ENCODE measurements at places on chromosomes 7 and 10. TPM values are rescaled to one million over a fixed set of nuclear protein-coding genes. Genes with fewer than 3 reads are reported as not detected.

GRCh38 chr7:78873117-78873516 is 580.4 kb downstream of the MAGI2 start:
- H3K27ac ChIP-seq: no peak overlapping the region
- no peaks in the 10 kb centered on the region for H3K27me3 ChIP-seq
- H3K4me3 ChIP-seq: no peak overlapping the region

GRCh38 chr7:32559480-32559879 is 64.2 kb downstream of the AVL9 start:
- H3K4me3 ChIP-seq: no peak overlapping the region
- no peaks in the 10 kb centered on the region for H3K27me3 ChIP-seq
- peaks cover 69% of the 10 kb centered on the region for H3K36me3 ChIP-seq
- H3K4me1 ChIP-seq: peaks cover 9% of the 10 kb centered on the region
- no peak overlapping the region for H3K27ac ChIP-seq
- no peak for DNase-seq

DNA sequence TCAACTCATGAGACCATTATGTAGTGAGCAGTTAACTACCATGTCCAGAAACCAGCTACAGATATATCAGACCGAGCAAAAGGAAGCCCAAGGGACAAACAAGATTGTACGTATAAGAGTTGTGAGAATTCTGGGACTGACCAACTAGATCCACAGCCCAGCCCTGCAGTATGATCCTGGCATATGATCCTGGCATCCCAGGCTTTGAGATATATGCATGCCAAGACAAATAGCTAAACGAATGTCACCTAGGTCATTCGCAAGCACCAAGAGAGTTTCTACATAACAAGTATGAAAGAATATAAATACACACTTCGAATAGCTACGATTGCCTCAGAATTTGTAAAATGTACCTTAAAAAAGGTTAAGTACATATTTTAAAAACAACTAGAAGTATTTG is 56.4 kb upstream of the PMPCB start:
- H3K36me3 ChIP-seq: no peaks in the 10 kb centered on the region
- no peak for DNase-seq
- H3K4me1 ChIP-seq: no peaks in the 10 kb centered on the region

TRIM4 gene
- total RNA-seq: 7.1 TPM

TRPV5 gene
- total RNA-seq: not detected

SLC16A12 gene
- total RNA-seq: 2.0 TPM

DNA sequence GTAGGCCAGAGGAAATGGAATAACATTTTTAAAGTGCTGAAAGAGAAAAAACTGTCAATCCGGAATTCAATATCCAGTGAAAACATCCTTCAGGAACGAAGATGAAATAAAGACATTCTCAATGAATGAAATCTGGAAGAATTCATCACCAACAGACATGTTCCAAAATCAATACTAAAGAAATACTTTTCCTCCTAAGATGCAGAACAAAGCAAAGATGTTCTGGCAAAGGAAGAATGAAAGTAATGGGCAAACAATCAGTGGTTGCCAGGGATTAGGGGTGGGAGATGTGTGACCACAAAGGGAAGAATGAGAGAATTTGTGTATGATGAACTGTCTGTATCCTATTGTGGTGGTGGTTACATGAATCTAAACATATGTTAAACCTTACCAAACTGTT is 52.8 kb upstream of the EEPD1 start:
- H3K4me3 ChIP-seq: no peak overlapping the region
- H3K4me1 ChIP-seq: peaks cover 9% of the 10 kb centered on the region
- H3K27ac ChIP-seq: no peak overlapping the region
- no peak for DNase-seq
- H3K27me3 ChIP-seq: no peaks in the 10 kb centered on the region
- no peaks in the 10 kb centered on the region for H3K36me3 ChIP-seq

DNA sequence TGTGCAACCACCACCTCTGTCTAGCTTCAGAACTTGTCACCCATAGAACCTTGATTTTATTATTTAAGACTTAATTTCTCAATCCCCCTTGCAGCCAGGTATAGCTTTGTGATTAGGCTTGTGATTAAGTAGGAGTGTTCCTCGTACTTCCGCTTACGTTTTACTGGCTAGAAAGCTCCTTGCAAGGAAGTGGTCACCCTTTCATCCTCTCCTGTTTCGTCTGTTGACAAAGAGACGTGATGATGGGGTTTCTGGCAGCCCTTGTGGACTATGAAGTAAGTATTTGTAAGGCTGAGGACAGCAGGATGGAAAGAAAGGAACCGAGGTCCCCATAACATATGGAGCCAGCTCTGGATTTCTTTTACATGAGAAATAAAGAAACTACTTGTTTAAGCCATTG is 86.5 kb upstream of the KDM7A start:
- H3K4me1 ChIP-seq: peaks cover 8% of the 10 kb centered on the region
- DNase-seq: no peak
- no peaks in the 10 kb centered on the region for H3K27me3 ChIP-seq
- no peak overlapping the region for H3K27ac ChIP-seq

DNA sequence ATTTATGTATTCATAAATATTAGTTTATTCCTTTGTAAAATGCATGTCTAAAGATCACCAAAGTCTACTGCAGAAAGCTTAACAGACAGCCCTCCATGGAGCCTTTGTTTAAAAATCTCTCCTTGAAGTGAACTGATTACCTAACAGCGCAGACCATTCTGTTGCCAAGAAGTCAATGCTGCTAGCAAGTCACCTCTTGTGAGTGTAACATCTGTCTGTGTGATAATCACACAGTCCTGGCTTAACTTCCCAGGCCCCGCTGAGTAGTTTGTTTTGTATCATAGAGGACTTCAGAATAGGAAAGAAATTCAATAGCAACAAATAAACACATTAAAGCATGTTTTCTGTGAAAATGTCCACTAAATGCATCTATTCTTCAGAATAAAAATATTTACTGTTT is 435.3 kb upstream of the IGFBP3 start:
- no peaks in the 10 kb centered on the region for H3K27me3 ChIP-seq
- no peak for DNase-seq
- no peaks in the 10 kb centered on the region for H3K4me1 ChIP-seq
- no peak overlapping the region for H3K27ac ChIP-seq

GRCh38 chr7:134636008-134636449 is 10.6 kb upstream of the BPGM start:
- no peak for DNase-seq
- no peaks in the 10 kb centered on the region for H3K27me3 ChIP-seq
- no peak overlapping the region for H3K4me3 ChIP-seq
- H3K36me3 ChIP-seq: no peaks in the 10 kb centered on the region
- H3K4me1 ChIP-seq: peaks cover 9% of the 10 kb centered on the region

PRF1 gene
- total RNA-seq: 2.6 TPM

GRCh38 chr7:105623378-105623777 is 42.1 kb upstream of the EFCAB10 start:
- H3K4me3 ChIP-seq: no peak overlapping the region
- H3K27me3 ChIP-seq: no peaks in the 10 kb centered on the region
- DNase-seq: no peak
- peaks cover 16% of the 10 kb centered on the region for H3K4me1 ChIP-seq
- no peak overlapping the region for H3K27ac ChIP-seq

- DNase-seq: peak; percentile 19
- H3K4me3 ChIP-seq: no peak overlapping the region
- H3K27me3 ChIP-seq: peaks cover 82% of the 10 kb centered on the region
- no peak overlapping the region for H3K27ac ChIP-seq
- H3K4me1 ChIP-seq: peaks cover 3% of the 10 kb centered on the region
These were observed 117.6 kb upstream of the FAM204A start for GRCh38 chr10:118459642-118460193.

GRCh38 chr7:69739190-69739589 is 140.9 kb downstream of the AUTS2 start:
- H3K27ac ChIP-seq: peak overlapping the region; percentile 16
- no peak overlapping the region for H3K4me3 ChIP-seq
- no peak for DNase-seq
- H3K4me1 ChIP-seq: peaks cover 28% of the 10 kb centered on the region
- H3K36me3 ChIP-seq: no peaks in the 10 kb centered on the region

MSS51 gene
- 5.9 TPM for total RNA-seq

DNA sequence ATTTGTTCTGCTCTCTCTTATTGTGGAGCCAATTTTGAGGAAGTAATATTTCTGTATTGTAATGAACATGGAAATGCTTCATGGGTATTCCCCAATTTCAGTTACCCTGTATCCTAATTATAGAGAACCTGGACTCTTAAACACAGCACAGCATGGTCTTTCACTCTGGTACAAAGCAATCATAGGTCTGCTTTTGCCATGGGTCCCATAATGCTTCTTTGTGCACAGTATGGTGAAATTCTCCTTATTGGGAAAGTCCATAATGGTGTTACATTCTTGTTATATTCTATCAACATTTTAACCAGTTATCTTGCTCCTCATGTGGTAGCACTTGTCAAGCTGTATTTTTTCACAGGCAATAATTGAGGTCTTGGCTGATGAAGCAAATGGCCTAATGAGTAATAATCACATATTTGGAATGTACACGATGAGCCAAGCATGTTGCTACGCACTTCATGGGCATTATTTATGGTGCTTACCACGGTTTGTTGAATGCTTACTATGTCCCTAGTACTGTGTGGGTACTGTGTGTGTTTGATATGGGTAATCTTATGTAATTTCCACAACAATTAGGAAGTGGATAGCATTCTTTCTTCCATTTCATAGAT is 42.9 kb downstream of the PRKG1 start:
- peaks cover 50% of the 10 kb centered on the region for H3K4me1 ChIP-seq
- peak overlapping the region; percentile 67 for H3K27ac ChIP-seq
- H3K4me3 ChIP-seq: no peak overlapping the region
- no peaks in the 10 kb centered on the region for H3K27me3 ChIP-seq
- no peak for DNase-seq

- no peak overlapping the region for H3K4me3 ChIP-seq
- H3K27ac ChIP-seq: no peak overlapping the region
- H3K36me3 ChIP-seq: no peaks in the 10 kb centered on the region
- DNase-seq: no peak
- peaks cover 22% of the 10 kb centered on the region for H3K4me1 ChIP-seq
These were observed 120.9 kb downstream of the SEMA3D start for GRCh38 chr7:85065888-85066485.

DNA sequence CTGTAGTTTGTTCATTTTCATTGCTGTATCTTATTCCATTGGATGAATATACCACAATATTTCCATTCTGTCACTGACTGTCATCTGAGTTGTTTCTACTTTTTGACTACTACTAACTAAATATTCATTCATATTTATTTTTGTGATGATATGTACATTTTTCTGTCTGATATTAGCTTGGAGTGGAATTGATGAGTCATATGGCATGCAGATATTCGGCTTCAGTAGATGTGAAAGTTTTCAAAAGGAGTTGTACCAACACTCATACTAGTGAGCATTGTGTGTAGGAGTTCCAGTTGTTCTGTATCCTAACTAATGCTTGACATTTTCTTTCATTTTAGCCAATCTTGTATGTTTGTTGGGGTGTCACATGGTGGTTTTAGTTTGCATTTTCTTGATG is 7.7 kb downstream of the RUNDC3B start:
- H3K4me3 ChIP-seq: no peak overlapping the region
- no peaks in the 10 kb centered on the region for H3K27me3 ChIP-seq
- H3K36me3 ChIP-seq: no peaks in the 10 kb centered on the region
- H3K4me1 ChIP-seq: no peaks in the 10 kb centered on the region
- no peak for DNase-seq

GRCh38 chr7:611281-611810 is 91.7 kb upstream of the PDGFA start:
- no peak overlapping the region for H3K4me3 ChIP-seq
- peaks cover 27% of the 10 kb centered on the region for H3K4me1 ChIP-seq
- no peaks in the 10 kb centered on the region for H3K27me3 ChIP-seq
- DNase-seq: no peak
- H3K27ac ChIP-seq: peak overlapping the region; percentile 38

DNA sequence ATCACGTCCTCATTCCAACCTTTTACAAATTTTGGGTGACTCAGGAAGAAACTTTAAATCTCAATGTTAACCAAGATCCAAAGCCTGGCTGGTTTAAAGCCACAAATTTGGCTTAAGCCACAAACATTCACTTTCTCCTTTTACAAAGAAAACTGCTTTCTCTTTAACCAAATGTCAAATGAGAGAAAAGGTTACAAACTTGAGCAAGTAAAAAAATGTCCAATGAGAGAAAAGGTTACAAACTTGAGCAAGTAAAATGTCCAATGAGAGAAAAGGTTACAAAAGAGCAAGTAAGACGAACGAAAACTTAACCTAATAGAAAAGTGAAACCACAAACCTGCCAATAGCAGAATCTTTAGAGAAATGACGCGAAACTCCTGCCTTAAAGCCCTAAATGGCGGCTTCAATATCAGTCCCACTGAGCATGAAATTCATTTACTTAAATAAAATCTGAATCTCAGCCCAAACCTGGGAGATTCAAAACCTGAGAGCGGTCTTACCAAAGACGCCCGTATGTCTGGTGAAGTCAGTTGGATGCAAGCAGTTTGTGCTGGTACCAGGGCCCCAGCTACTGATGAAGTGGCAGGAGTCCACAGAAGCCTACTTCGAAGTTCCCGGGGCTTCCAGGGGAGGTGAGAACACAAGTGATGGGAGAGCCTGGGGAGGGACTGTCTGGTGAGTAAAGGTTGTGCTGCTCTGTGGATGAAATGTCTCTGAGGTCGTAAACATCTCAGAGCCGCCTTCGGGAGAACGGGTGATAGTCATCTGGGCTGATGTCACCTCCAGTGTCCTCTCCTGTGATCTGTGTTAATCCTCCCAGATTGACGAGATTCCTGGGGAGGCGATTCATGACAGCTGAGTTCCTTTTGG is 74.6 kb downstream of the PAXIP1 start:
- H3K27ac ChIP-seq: peak overlapping the region; percentile 85
- peaks cover 18% of the 10 kb centered on the region for H3K4me1 ChIP-seq
- DNase-seq: no peak
- no peaks in the 10 kb centered on the region for H3K36me3 ChIP-seq
- peak overlapping the region; percentile 72 for H3K4me3 ChIP-seq
- H3K27me3 ChIP-seq: no peaks in the 10 kb centered on the region

- H3K27me3 ChIP-seq: no peaks in the 10 kb centered on the region
- no peaks in the 10 kb centered on the region for H3K36me3 ChIP-seq
- H3K4me1 ChIP-seq: peaks cover 45% of the 10 kb centered on the region
- peak overlapping the region; percentile 94 for H3K27ac ChIP-seq
- no peak for DNase-seq
- no peak overlapping the region for H3K4me3 ChIP-seq
These were observed 14.2 kb downstream of the GTF2IRD1 start for GRCh38 chr7:74467876-74468275.

CPA2 gene
- total RNA-seq: not detected

PAOX gene
- total RNA-seq: 2.9 TPM

CCDC136 gene
- 8.2 TPM for total RNA-seq

DNA sequence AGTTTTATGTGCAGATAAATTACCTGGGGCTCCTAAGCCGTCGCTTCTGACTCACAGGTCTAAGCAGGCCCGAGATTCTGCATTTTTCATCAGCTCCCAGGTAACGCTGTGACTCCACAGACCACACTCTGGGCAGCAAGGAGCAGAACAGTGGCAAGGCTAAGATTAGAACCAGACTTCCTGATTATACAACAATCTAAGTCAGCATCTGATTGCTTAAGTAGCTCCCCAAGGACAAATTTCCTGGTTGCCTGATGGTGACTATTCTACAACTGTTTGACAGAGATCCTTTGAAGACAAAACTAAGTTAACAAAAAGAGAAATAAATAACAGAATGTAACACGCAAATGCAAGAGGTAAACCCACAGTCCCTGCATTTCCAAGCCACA is 69.0 kb downstream of the CREB3L2 start:
- no peak for DNase-seq
- H3K27me3 ChIP-seq: no peaks in the 10 kb centered on the region
- no peak overlapping the region for H3K4me3 ChIP-seq
- peaks cover 72% of the 10 kb centered on the region for H3K4me1 ChIP-seq
- peak overlapping the region; percentile 56 for H3K27ac ChIP-seq
- H3K36me3 ChIP-seq: peaks cover 5% of the 10 kb centered on the region

- no peaks in the 10 kb centered on the region for H3K36me3 ChIP-seq
- no peaks in the 10 kb centered on the region for H3K4me1 ChIP-seq
- no peaks in the 10 kb centered on the region for H3K27me3 ChIP-seq
- no peak overlapping the region for H3K4me3 ChIP-seq
- no peak overlapping the region for H3K27ac ChIP-seq
- DNase-seq: no peak
These were observed 155.8 kb downstream of the MALRD1 start for GRCh38 chr10:19204246-19204917.
